ENCODE measurements at places on chromosomes 5 and 9. TPM values are rescaled to one million over a fixed set of nuclear protein-coding genes. Genes with fewer than 3 reads are reported as not detected.
A peak's percentile ranks its signal among the peaks of the same experiment; 100 is the strongest.

- DNase-seq: no peak
Observed at GRCh38 chr9:130523921-130524320, 55.5 kb upstream of the FUBP3 start.

DNA sequence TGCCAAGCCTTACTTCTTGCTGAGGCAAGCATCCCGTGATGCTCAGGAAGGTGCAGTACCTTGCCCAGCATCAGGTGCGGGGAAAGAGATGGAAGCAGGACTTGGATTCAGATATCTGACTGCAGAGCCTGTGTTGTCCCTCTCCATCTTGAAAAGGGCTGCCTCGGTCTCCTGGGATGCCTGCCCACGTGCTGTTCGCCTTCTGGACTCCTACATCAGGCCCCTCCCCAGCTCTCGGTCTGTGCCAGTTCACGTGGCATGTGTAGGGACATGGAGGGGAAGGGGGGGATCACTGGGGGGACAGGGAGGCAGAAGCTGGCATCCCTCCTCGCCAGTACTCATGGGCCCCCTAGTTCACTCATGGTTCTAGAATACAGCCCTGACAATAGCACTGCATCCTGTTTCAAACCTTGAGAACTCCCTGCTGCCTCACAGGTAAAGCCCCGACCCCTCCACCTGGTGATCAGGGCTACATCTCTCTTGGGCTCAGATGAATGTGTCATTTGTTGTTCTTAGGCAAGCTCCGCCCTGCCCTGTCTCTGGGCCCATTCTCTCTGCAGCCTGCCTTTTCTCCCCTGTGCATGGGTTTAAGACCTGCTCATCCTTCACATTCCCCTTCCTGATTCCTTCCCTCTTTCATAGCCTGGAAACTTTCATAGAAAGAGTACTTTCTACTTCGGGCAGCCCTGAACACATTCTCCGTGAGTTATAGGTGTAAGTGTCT, 38.9 kb upstream of the SLC25A51 start:
- no peak for DNase-seq

GRCh38 chr9:76642701-76643209, 121.5 kb upstream of the PCA3 start:
- no peak for DNase-seq

Gene C1QTNF3
- 7.0 TPM for total RNA-seq

- DNase-seq: peak; percentile 82
Observed at GRCh38 chr9:72362680-72363139, 2.3 kb downstream of the ZFAND5 start.

GRCh38 chr9:133519693-133520092, 5.1 kb downstream of the MYMK start:
- no peak for DNase-seq

Gene PRKACG
- total RNA-seq: not detected

Gene ARL14EPL
- total RNA-seq: not detected

- DNase-seq: no peak
Observed at GRCh38 chr9:96417661-96418082, 498 bp downstream of the ZNF367 start.

Gene IFNB1
- total RNA-seq: not detected

- DNase-seq: no peak
Observed at GRCh38 chr5:154686490-154686889, 68.7 kb upstream of the LARP1 start.

DNA sequence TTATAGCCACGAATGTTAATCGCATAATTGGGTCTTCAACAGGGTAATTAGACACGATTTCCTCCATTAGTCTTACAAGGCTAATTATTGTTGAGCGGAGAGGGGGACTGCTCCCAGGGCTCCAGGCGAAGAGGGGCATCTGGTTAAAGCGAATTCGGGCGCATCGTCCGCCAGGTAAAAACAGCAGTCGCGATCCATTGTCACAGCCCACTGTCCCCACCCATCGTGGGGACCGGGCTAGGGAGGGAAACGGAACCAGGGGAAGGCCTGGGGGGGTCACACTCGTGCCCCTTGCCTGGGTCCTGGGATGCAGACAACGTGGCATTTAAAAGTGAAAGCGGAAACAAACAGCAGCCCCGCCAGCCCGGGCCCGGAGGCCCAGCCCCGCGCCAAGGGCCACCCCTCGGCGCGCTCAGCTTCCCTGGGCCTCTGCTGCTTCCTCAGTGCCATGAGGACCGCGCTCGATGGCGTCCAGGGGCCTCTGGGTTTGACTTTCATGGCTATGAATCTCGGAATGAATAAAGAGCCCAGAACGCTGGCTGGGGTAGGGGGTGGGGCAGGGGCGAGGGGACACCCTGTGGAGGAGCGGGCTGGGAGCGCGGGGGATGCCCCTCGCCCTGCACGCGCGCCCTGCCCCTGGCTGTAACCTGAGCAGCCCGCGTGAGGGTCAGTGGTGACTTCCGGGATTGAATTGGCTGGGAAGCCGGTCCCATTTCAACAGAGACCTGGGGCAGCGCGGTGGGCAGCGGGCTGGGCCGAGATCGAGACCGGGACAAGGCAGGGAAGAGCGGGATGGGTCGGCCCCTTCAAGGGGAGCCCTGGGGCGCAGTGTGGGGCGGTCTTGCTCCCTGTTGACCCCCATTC, 99.9 kb downstream of the GTF3C4 start:
- peak; percentile 61 for DNase-seq

DNA sequence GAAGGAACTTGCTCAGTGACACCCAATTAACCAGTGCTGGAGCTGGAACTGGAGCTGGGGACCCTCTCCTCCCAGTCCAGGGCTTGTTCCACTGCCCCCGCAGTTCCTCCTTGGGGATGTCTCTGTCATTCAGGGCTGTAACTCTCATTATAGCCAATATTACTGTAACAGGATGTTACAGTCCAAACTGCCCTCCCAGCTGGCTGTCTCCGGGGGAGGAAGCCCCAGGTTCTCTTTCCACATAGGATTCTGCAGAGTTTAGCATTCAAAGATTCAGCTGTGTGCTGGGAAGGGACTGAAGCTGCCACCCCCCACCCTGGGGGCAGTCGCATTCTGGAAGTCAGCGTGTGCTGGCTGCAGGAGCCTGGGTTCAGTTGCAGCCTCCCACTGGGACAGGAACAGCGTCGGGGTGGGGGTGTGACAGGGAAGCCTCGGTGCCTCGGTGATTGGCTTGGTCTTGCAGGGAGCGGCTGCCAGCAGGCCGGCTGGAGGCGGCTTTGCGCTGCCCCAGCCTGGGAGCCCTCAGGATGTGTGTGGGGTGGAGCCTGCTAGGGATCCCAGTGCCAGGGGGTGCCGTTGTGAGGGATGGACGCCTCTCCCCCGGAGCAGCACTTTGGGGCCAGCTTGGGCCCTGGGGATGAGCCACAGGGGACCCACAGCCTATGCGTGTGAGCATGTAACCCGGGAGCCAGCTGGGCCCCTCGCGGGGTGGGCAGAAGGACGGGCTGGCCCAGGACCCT, 101.1 kb downstream of the RGS3 start:
- DNase-seq: peak; percentile 84

- DNase-seq: no peak
Observed at GRCh38 chr5:21810737-21811316, 1042.3 kb downstream of the CDH12 start.

Gene FOXD4L5
- total RNA-seq: not detected

DNA sequence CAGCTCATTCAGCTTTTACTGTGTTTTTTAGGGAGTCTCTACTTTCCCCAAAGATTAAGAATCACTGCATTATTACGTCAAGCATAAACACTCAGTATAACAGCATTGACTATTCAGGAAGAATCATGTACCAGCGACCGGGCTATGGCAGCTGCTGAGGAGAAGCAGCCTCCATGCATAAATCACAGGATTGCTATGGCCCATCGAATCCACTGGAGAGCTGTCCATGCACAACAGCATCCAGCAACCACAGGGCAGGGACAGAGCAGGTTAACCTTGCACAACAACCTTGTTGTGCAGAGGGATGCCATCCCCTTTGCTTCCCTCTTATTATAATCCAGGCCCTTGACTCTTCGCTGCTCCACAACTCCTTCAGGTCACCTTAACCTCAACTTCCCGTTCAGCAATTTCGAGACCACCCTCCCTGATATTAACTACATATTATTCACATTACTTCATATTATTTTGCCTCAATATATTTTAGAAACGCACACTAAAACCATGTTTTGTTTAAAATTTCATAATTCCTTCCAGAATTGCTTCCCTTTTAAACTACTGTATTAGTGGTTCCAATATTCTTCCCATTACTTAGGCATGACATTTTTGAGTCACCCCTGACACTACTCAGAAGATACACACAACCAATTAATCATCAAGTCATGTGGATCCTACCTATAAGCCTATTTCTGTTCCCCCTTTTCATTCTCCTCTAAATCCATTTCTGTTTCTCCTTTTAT, 991 bp downstream of the IARS1 start:
- DNase-seq: no peak

DNA sequence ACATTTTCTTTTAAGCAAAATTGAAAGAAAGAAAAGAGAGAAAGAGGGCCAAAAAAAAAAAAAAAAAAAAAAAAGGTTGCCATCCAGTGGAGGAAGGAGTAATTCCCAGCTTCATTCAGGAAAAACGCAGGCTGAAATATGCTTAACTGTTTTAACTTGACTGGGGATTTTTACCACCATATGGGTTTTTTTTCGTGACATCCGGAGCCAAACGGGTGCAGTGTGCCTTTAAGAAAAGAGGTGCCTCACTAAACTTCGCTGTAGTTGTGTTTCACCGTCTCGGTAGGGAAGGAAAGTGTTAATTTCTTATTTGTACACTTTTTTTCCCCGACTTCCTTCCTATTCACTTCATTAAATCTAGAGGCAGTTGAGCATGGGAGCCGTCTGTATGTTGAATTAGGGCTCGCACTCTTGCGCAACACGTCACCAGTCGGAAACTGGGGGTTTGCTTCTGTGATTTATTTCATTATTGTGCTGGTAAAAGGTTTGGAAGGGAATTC, 143.0 kb downstream of the SMARCA2 start:
- DNase-seq: peak; percentile 42

Measured in mucosa of gallbladder (tissue), 1 donor.